ENCODE measurements at places on chromosomes 5 and 9.
A peak's percentile ranks its signal among the peaks of the same experiment; 100 is the strongest.

- no peak for DNase-seq
Measured at GRCh38 chr9:99365233-99365980, 143.3 kb downstream of the SEC61B start.

DNA sequence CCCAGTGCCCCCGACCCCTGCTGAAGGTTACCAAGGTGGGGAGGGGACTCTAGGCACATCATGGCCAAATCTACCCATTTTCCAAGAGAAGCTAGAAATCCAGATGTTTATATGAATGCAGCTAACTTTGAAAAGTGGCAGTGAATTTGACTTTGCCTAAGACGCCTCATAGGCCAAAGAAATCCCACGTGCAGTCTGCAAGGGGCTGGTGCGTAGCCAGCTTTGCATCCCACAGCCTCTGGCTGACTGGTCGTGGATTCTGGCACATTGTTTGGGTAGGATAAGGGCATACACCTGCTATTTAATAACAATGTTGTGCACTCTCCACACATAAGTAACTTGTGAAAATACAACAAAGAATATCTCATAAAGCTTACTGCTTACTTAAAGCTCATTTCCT, 3.5 kb upstream of the GADD45G start:
- no peak for DNase-seq

DNA sequence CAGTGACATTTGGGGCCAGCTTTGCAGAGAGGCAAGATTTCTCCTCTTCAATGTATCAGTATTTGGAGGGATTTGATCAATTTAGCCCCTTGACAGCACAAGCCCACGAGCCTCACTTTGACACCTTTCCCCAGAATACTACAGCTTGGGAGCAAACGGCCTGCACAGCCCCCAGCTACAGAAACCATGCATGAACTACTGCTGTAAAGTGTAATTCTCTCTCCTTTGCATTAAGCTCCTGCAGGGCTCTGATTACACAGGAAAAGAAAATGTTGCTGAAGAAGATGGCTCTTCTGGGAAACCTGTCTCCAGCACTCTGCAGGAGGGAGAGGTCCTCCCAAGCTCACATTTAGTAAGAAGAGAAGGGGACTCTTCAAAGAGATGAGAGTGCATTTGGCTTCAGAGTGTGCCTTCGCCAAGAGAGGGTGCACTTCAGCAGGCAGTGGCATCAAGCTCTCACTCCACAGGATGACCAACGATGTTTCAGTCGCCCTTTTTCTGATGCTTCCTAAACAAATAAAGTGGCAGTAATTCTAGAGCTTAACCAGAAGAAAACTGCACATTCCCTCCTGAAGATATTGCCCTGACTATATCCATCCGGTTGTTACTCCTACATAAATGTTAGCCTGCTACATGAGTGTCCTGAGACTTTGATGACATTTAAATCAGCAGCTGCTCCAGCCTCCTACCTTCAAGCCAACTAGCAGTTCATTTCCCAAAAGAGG, 272.2 kb downstream of the AUH start:
- DNase-seq = no peak

DNA sequence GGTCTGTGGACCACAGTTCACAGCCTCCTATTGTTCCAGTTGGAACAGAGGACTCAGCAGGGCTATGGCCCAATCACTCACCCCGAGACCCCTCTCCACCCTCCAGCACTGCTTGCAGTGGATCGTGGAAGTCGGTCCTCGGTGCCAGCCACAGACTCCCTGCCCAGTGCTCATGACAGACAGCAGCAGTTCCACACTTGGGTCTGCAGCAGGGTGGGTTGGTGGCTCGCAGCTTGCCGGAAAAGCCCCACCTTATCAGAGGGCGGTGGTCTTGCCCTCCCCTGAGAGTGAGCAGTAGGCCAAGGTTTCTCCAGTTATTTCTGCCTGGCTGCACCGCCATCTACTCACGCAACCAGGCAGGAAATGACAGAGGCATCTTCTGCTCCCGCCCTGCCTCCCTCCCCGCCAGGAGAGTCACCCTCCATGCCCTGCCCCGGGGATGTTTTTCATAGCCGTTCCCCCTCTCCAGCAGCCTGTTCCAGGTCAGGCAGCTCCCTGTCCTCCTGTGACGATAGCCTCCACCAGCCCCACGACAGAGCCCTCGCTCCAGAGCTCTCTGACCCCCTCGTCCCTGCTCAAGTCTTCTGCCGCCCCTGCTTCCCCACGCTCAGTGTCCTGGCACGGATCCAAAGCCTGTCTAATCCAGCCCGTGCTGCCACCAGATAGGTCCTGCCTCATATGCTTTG, 34.5 kb downstream of the UNC5A start:
- DNase-seq = peak; percentile 63
